ENCODE measurements at places on chromosomes 1 and 21.

GRCh38 chr1:159934136-159935039, 9.1 kb upstream of the TAGLN2 start:
- DNase-seq, result no peak

DNA sequence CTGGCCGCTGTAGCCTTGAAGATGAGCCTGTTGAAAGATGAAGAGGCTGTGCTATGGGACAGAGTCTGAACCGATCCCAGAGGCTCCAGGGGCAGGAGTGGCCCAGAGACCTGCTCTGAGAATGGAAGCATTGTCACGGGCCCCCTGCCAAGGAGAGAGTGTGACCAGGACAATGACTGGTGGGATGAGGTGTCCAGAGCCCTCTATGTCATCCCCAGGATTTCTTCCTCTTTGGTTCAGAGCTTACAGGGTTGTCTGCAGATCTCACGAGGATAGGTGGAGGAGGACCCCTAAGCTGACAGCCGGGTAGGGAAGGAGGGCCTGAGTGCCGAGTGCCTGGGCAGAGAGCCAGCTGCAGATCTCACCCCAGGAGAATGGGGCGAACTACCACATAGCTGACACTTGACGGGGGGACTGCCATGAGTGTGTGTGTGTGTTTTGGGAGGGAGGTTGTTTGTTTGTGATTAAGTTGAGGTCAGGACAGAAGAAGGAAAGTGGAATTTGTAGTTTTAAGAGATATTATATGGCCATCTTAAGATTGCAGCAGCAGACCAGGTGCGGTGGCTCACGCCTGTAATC, 25.4 kb downstream of the PIK3CD start:
- no peak for DNase-seq

DNA sequence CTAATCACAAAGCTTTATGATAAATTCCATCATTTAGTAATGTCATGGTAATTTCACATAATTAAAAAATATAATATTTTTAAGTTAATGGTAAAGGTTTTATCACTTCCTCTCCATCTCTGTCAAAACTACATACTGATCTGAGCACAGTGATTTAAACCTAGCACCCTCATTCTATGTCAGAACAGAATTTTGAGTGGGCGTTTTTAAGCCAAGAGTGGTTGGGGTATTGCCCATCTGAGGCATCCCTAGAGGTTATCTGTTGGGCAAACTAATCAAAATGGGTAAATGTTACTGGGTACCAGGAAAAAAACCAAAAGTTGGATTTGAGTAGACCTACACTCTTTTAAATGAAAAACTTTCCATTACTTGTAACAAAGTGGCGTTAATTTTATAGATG, 100.7 kb upstream of the GFI1 start:
- DNase-seq, result no peak

DNA sequence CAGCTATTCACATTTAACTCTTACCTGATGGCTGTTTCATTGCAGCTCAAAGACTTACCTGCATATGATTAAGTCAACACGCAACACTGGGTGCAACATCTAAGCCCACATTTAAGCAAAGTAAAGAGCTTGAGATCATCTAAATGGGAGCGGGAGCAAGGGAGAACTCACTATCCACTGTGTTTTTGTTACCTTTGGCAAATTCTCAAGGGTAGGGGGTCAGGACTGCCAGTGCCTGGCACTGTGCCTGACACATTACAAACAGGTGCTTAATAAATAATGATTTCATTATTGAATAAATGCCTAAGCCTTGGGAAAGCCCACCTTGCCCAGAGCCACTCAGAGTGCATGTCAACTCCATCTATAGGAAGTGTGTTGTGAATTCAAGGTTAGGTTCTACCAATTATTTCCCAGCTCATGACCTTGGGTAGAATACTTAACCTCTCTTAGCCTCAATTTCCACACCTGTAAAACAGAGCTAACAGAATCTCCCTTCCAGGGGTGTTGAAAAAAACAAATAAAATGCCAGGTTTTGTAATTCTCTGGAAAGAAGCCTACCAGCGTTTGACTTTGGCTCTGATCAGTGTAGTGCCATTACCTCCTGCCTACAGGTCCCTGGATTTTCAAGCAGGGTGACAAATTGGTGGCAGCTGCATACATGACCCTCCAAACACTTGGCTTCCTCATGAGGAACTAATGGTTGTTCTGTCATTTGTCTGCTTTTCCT, 109.7 kb downstream of the TGFBR3 start:
- no peak for DNase-seq

DNA sequence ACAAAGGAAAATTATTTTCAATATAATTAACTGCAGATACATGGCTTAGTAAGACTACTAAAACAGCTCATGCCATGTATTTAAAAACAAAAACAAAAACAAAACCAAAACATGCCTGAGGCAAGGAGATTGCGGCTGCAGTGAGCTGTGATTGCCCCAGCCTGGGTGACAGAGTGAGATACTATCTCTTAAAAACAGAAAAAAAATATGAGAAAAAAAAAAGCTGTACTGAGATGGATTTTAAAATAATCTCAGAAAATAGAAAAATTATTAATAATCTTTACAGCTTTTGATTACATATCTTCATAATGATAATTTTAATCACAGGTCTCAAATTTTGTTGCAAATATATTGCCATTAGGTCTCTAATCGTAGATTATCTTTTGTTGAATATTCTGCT, 24.0 kb upstream of the LIN9 start:
- DNase-seq, result no peak

GRCh38 chr1:115640384-115640783, 1.4 kb upstream of the VANGL1 start:
- no peak for DNase-seq

DNA sequence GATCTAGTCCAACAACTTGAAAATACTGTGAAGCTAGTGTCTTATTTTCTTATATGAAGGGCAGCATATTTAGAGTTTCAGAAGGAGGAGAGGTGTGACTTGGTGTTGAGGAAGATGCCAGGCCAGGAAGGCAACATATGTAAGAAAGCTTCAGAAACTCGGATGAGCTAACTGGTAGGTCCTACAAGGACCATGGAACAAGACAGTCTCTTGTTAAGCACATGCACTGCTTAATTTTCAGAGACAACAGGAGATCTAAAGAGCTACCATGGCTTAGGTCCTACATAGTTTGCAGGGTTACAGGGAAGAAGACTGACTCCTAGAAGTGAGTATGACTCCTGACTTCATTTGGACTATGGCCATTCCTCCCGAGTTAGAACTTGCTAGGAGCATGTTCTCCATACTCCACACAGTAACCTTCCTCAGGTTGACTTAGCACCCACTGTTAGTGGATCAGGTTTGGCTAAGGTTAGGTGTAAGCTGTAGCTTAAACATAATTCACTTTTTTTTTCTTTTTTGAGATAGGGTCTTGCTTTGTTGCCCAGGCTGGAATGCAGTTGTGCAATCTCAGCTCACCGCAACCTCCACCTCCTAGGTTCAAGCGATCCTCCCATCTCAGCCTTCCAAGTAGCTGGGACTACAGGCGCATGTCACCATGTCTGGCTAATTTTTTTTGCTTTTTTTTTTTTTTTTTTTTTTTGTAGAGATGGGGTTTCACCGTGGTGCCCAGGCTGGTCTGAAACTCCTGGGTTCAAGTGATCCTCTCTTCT, 31.0 kb downstream of the ANGEL2 start:
- DNase-seq, result no peak

GRCh38 chr1:86687595-86687994, 16.8 kb upstream of the SH3GLB1 start:
- DNase-seq, result peak; percentile 18

GRCh38 chr1:62439652-62440371, 3.0 kb downstream of the USP1 start:
- peak; percentile 72 for DNase-seq

- DNase-seq, result no peak
Observed at GRCh38 chr1:154256686-154257085, 15.7 kb upstream of the HAX1 start.

DNA sequence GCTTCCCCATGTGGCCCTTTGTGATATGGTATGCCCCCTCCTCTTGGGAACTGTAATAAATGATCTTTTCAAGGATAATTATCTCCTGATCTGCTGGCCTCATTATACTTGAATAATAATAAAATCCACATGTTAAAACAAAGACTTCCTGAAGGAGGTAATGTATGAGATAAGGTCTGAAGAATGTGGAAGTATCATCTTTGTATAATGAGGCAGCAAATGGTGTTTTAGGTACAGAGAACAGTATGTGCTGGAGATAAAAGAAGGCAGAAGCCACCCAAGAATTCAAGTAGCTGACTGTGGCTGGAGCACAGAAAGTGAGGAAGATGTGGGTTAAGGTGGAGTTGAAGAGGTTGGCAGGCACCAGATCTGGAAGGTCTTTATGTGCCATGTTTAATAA, 12.8 kb upstream of the COG2 start:
- no peak for DNase-seq

DNA sequence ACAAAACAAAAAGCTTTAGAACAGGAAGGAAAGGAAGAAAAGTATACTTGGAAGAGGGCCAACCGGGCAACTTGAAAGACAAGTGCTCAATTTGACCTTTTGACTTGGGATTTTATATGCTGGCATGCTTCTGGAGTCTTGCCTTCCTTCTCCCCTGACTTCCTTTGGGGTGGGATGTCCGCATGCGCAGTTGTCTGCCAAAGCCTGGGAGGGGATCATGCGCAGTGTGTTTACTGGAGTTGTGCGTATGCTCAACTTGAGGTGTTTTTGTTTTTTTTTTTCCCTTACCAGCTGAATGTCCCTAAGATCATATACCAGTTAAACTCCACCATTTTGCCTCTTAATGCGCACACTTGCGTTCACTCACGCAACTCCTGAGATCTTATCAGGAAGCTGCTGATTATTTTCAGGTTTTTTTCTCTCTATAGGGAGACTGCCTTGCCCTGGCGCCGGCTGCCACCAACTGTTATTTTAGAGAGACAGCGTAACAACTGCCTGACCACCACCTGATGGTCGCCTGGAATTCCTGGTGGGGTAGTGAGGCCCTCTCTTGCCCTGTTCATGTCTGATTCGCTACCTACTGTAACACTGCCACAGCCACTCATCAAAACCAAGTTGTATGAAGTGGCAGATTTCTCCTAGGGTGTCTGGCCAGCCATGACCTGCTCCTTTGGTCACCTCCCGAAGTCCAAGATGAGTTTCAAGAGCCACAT, 138.7 kb upstream of the ZNF644 start:
- no peak for DNase-seq

GRCh38 chr1:219391297-219391696, 217.6 kb downstream of the LYPLAL1 start:
- no peak for DNase-seq

- no peak for DNase-seq
Observed at GRCh38 chr21:31750843-31751242, 18.9 kb upstream of the SCAF4 start.

GRCh38 chr21:26077521-26077920, 93.0 kb downstream of the APP start:
- DNase-seq, result no peak

DNA sequence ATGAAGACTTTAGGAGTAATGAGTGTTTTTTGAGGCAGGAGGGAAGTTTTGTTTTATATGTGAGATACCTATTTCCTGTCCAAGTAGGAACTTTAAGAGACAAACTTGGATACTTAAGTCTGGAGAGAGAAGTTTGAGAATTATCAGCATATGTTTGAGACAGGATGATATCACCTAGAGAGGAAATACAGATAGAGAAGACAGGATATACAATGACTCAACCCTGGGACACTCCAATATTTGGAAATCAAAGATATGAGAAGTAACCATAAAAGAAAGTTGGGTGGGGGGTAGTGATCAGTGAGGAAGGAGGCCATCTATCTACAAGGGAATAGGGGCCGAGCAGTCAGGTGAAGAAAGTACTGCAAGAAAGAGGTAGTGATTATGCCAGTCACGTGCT, 6.5 kb downstream of the LCE7A start:
- DNase-seq, result no peak

GRCh38 chr1:204045430-204045829, 27.5 kb upstream of the SOX13 start:
- no peak for DNase-seq

GRCh38 chr1:25563330-25564215, 20.2 kb downstream of the LDLRAP1 start:
- no peak for DNase-seq

DNA sequence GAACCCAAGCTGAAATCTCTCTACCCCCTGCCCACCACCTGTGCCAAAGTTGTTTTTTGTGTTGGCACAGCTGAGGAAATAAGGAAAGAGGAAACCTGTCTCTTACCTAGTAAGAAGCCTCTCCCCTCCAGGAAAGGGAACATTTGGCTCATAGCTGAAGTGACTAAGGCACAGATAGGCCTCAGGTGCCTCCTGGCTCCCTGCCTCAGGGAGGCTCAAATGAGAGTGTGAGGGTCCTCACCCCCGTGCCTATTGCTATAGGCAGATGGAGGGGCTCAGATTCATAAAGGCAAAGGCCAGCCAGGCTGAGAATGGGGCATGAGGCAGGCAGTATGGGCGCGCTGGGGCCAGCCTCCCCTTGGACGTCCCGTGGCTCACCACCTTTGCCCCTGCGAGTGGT, 7.4 kb downstream of the SLC30A2 start:
- DNase-seq, result no peak

DNA sequence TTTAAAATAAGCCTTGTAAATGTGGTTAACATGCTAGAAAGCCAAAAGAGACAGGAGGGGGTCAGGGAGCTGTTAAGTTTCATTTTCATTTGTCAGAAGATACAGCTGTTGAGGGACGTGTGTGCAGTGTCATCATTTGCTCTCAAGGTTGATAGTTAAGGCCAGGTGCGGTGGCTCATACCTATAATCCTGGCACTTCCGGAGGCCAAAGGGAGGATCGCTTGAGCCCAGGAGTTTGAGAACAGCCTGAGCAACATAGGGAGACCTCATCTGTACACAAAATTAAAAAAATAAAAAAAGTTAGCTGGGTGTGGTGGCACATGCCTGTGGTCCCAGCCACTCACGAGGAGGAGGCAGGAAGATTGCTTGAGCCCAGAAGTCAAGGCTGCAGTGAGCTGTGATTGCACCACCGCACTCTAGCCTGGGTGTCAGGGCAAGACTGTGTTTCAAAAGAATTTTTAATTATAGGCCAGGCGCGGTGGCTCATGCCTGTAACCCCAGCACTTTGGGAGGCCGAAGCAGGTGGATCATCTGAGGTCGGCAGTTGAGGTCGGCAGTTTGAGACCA, 22.7 kb downstream of the ZBTB8OS start:
- no peak for DNase-seq

DNA sequence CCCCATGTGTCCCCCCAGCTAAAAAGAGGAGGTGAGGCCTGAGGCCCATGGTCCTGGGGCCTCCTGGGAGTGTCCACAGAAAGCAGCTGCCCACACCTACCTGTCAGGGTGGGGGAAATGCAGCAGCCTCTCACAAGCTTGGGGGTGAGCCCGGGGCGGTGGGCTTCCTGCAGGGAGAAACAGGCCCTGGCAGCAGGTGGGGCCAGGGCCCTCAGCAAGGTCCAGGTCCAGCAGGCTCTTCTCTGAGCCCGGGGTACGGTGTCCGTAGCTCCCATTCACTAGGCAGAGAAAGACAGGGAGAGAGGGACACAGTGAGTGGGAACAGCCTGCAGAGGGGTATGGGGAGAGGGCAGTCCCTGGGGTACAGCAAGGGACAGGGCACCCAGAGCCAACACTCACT, 139.0 kb downstream of the GLIS1 start:
- DNase-seq, result no peak
